Heart left ventricle (tissue), 16 donors: ENCODE measurements at places on chromosomes 3 and 15.

- no peak for DNase-seq
Measured at GRCh38 chr15:74421302-74422245, 12.2 kb downstream of the SEMA7A start.

- peak; percentile 56 for DNase-seq
Measured at GRCh38 chr15:65184305-65184867, 756 bp downstream of the CLPX start.

DNA sequence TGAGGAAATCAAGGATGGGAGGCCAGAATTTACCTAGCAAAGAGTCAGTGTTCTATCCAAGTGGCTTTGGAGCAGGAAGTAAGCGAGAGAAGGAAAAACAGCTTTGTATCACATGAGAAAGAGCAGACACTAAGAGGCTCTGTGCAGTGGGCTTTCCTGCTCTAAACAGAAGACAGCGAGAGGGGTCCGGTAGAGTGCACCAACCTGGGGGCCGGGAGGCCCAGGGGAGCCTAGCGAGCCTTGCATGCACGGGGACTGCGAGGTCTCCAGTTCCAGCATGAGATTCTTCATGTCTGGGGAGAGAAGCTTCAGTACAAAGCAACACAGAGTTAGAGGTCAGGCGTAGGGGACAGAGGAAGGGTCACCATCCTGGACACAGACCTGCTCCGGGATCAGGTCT lies 33.5 kb downstream of the COLQ start:
- no peak for DNase-seq

GRCh38 chr15:22735781-22736180 lies 50.7 kb upstream of the NIPA1 start:
- DNase-seq: no peak

DNA sequence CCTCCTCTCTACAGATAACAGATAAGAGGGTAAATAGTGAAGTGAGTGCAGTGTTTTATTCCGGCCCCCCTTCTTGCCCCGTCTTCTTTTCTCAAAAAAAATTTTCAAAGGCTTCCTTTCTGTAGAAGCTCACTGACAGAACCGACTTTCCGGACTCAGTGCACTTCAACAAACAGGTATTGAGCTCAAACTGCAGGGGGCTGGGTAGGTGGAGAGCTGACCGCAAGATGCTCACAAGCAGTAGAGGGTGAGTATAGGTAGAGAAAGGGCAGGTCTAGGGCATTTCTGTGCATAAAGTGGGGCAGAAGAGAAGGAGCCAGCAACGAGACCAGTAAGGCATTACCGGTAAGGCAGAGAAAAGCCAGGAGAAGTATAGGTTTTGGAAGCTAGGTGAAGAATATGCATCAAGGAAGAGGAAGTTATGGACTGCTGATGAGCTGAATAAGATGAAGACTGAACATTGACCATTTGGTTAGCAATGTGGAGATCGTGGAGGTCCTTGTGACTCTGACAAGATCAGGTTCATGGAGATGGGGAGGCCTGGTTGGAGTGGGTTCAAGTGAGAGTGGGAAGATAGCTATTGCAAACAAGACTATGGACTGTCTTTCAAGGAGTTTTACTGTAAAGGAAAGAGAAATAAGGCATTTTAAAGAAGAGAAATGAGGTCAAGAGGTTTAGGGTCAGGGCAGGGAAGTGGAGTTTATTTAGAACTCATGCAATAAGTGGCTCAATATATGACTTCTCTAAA lies 97.4 kb downstream of the ST6GAL1 start:
- DNase-seq: no peak

GRCh38 chr15:91528801-91529200 lies 324.7 kb upstream of the SLCO3A1 start:
- no peak for DNase-seq

- no peak for DNase-seq
Measured at GRCh38 chr15:69482686-69483256, 30.2 kb downstream of the RPLP1 start.

GRCh38 chr3:31704591-31705179 lies 172.0 kb downstream of the STT3B start:
- peak; percentile 37 for DNase-seq
